ENCODE measurements at places on chromosomes 4 and X.
A peak's percentile ranks its signal among the peaks of the same experiment; 100 is the strongest.

GRCh38 chr4:46196086-46196485 lies 72.2 kb upstream of the GABRG1 start:
- H3K4me1 ChIP-seq, result no peaks in the 10 kb centered on the region
- H3K27me3 ChIP-seq, result no peaks in the 10 kb centered on the region
- no peak for DNase-seq
- no peak overlapping the region for H3K27ac ChIP-seq

GRCh38 chr4:6437826-6438238 lies 34.6 kb downstream of the PPP2R2C start:
- H3K27me3 ChIP-seq, result peaks cover 65% of the 10 kb centered on the region
- DNase-seq, result no peak
- H3K4me1 ChIP-seq, result no peaks in the 10 kb centered on the region
- H3K27ac ChIP-seq, result no peak overlapping the region

GRCh38 chr4:39514888-39515401 lies 12.3 kb downstream of the UGDH start:
- no peaks in the 10 kb centered on the region for H3K27me3 ChIP-seq
- H3K4me3 ChIP-seq, result no peak overlapping the region
- no peaks in the 10 kb centered on the region for H3K4me1 ChIP-seq
- H3K27ac ChIP-seq, result no peak overlapping the region

- no peak overlapping the region for H3K4me3 ChIP-seq
- H3K36me3 ChIP-seq, result no peaks in the 10 kb centered on the region
- no peak for DNase-seq
- H3K27ac ChIP-seq, result no peak overlapping the region
- peaks cover 56% of the 10 kb centered on the region for H3K27me3 ChIP-seq
- no peaks in the 10 kb centered on the region for H3K4me1 ChIP-seq
These were observed 12.0 kb upstream of the NAT8L start for GRCh38 chr4:2047031-2047660.

GRCh38 chr4:1351854-1352566 lies 5.0 kb downstream of the UVSSA start:
- no peak overlapping the region for H3K4me3 ChIP-seq
- no peaks in the 10 kb centered on the region for H3K36me3 ChIP-seq
- no peak overlapping the region for H3K27ac ChIP-seq
- peak; percentile 84 for DNase-seq
- peaks cover 4% of the 10 kb centered on the region for H3K4me1 ChIP-seq

- no peaks in the 10 kb centered on the region for H3K36me3 ChIP-seq
- H3K27ac ChIP-seq, result no peak overlapping the region
- DNase-seq, result no peak
- H3K4me3 ChIP-seq, result no peak overlapping the region
- no peaks in the 10 kb centered on the region for H3K27me3 ChIP-seq
- no peaks in the 10 kb centered on the region for H3K4me1 ChIP-seq
These were observed 403.7 kb downstream of the MID1IP1 start for GRCh38 chrX:39204945-39205344.

DNA sequence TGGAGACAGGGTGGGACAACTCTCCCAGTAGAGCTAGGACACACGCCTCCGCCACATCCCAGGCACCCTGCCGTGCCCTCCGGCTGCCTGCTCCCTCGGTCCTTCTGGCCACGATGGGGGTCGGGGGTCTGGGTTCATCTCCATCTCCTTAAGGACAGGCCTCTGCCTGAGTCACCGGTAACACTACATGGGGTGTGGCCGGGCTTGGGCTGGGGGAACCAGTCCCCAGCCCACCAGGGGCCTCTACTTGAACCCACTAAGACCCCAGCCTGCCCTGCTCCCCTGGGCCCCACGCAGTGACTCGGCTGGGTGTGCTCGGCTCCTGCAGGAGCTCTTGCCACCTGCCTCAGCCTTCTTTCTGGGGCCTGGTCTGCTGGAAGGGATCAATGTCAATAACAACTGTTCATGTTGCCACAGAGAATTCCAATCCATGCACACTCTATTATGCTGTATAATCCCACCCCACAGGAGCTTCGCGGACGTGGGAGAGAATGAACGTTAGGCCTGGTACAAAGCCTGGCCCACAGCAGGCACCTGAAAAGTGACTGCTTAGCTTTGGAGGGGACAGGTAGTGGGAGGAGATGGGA lies 177.7 kb upstream of the PSAPL1 start:
- H3K4me1 ChIP-seq, result no peaks in the 10 kb centered on the region
- peaks cover 58% of the 10 kb centered on the region for H3K27me3 ChIP-seq
- H3K27ac ChIP-seq, result no peak overlapping the region
- no peaks in the 10 kb centered on the region for H3K36me3 ChIP-seq

DNA sequence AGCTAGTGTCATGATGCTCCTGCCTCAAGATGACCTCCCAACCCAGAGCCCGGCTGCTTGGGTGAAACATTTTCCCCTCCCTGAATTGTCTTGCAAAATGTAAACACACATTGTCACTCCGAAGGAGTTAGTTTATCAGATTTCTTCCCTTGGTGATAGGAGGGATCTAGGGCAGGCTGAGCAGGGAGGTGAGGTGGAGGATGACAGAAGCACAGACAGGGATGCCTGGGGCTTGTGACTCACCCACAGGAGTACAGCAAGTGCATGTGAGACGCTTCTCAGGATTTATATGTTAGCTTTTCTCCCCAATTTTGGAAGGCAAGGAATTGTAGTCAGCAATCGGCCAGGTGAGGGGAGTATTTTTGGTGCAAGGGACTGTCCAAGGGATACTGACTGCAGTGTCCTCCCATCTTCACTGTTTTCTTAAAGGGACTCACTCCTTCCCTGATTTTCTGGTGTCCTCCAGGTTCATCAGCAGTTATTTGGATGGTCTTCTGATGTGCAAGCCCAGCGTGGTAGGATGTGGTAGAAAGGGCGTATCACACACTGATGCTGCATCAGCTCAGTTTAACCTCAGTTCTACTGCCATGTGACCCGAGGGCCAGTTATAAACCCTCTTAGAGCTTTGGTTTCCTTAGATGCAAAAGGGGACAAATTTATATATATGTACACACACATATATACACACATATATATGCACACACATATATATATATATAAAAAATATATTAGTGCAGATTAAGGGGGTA lies 46.2 kb upstream of the IGFBP7 start:
- DNase-seq, result no peak
- H3K27ac ChIP-seq, result no peak overlapping the region
- H3K27me3 ChIP-seq, result no peaks in the 10 kb centered on the region
- no peaks in the 10 kb centered on the region for H3K36me3 ChIP-seq
- no peak overlapping the region for H3K4me3 ChIP-seq

- no peak for DNase-seq
- no peaks in the 10 kb centered on the region for H3K27me3 ChIP-seq
- H3K27ac ChIP-seq, result no peak overlapping the region
- no peaks in the 10 kb centered on the region for H3K36me3 ChIP-seq
These were observed 170.7 kb upstream of the SMARCAD1 start for GRCh38 chr4:94036964-94037363.

- no peaks in the 10 kb centered on the region for H3K27me3 ChIP-seq
- no peak overlapping the region for H3K27ac ChIP-seq
- no peaks in the 10 kb centered on the region for H3K36me3 ChIP-seq
- H3K4me3 ChIP-seq, result no peak overlapping the region
- no peak for DNase-seq
These were observed 154.4 kb upstream of the UGT8 start for GRCh38 chr4:114444211-114444610.

DNA sequence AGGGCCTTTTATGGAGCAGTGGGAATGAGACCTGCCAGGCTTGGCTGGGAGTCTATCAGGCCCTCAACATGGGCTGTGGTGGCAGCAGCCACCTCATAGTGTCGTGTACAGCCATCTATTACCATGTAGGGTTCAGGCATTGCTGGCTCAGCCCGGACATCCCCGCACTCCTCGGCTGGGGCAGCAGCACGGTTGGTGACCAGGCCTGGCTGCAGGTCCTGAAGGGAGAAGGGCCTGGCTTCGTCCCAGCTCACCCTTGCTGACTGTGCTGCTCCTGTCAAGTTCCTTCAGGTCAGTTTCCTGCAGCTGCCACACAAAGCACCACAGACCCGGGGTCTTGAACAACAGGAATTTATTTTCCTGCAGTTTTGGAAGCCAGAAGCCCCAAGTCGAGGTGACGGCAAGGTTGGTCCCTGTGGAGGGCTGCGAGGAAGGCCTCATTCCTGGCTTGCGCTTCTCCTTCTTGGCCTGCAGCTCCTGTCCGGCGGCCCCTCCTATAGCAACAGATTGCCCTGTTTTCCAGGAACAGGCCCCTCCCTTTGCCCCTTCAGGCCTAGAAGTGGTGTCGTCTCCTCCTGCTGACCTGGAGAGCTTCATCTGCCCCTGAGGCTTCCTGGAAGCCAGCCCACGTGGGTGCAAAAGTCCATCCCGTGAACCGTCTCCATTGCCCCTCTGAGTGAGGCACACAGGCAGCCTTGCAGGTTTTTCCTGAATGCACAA lies 25.2 kb upstream of the SORCS2 start:
- H3K4me1 ChIP-seq, result no peaks in the 10 kb centered on the region
- peaks cover 94% of the 10 kb centered on the region for H3K27me3 ChIP-seq
- no peak overlapping the region for H3K4me3 ChIP-seq
- no peak for DNase-seq

GRCh38 chr4:170071196-170071595 lies 18.6 kb downstream of the AADAT start:
- no peaks in the 10 kb centered on the region for H3K4me1 ChIP-seq
- H3K27ac ChIP-seq, result no peak overlapping the region
- no peak overlapping the region for H3K4me3 ChIP-seq
- H3K36me3 ChIP-seq, result no peaks in the 10 kb centered on the region
- H3K27me3 ChIP-seq, result no peaks in the 10 kb centered on the region

DNA sequence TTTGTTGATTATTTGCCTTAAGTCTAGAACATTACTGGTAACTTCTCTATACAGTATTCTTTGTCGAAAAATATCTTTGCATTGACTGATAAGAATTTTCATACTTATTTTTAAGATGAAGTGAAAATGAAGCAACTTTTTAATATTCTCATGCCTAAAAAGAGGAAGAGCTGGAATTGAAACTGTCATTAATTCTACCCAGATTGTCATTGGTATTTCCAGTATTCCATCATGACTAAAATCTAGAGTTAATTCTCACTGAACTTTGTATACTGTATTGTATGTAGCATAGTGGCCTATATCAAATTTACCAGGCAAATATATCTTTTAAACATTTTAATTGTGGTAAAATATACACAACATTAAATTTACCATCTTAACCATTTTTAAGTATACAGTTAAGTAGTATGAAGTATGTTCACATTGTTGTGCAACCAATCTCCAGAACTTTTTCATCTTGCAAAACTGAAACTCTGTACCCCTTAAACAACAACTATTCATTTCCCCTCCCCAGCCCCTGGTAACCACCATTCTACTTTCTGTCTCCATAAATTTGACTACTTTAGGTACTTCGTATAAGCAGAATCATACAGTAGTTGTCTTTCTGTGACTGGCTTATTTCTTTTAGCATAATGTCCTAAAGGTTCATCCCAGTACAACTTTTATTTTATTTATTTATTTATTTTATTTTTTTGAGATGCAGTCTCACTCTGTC lies 24.3 kb upstream of the ZNF41 start:
- no peak overlapping the region for H3K27ac ChIP-seq
- DNase-seq, result no peak
- no peaks in the 10 kb centered on the region for H3K36me3 ChIP-seq

GRCh38 chr4:680928-681645 lies 6.7 kb downstream of the MYL5 start:
- DNase-seq, result no peak
- no peak overlapping the region for H3K27ac ChIP-seq
- no peaks in the 10 kb centered on the region for H3K27me3 ChIP-seq
- H3K4me1 ChIP-seq, result no peaks in the 10 kb centered on the region
- H3K36me3 ChIP-seq, result no peaks in the 10 kb centered on the region

GRCh38 chrX:118062817-118063615 lies 53.6 kb downstream of the KLHL13 start:
- no peaks in the 10 kb centered on the region for H3K36me3 ChIP-seq
- H3K27me3 ChIP-seq, result no peaks in the 10 kb centered on the region
- H3K4me1 ChIP-seq, result no peaks in the 10 kb centered on the region
- H3K4me3 ChIP-seq, result no peak overlapping the region
- DNase-seq, result no peak
- H3K27ac ChIP-seq, result no peak overlapping the region

DNA sequence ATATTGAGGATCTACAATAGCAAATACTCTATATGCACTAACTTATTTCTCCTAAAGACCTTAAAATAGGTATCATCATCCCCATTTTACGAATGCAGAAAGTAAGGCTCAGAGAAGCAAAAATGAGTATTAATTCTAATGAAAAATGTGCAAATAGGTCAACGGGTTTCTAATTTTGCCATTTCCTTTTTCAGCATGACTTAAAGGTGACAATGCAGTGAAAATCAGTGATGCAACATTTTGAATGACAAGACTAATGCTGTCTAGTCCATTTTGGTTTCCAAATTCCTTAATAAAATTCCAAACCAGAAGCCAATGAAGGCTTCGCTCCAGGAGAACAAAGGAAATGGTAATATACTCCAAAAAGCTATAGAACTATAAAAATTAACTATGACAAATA lies 37.0 kb upstream of the IBSP start:
- no peak for DNase-seq
- no peaks in the 10 kb centered on the region for H3K4me1 ChIP-seq
- no peak overlapping the region for H3K27ac ChIP-seq
- no peak overlapping the region for H3K4me3 ChIP-seq
- H3K27me3 ChIP-seq, result no peaks in the 10 kb centered on the region

DNA sequence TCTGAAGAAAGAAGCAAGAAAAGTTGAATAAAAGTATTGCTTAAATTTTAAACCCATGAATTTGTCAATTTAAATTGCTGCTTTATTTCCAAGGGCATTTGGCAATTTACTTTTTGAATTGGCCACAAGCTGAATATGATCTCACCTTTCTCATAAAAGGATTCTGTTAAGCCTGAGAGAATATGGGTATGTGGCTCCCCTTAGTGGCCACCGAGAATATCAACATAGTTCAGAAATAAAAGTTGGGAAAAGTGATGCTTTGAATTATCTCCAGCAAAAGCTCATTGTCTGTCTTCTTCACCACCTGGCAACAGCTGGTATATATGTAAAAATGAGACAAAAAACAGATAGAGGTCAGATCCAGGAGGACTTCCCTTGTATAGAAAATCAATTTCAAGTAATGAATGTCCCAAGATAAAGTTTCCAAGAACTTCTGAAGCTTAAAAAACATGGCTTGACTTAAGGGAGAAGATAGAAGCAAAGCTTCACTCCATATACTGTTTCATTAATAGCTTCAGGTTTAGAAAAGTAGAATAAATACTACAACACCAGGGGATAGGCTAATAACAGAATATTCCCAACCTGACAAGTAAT lies 290.7 kb upstream of the FAM241A start:
- H3K27ac ChIP-seq, result no peak overlapping the region
- H3K4me3 ChIP-seq, result no peak overlapping the region
- H3K27me3 ChIP-seq, result no peaks in the 10 kb centered on the region
- no peaks in the 10 kb centered on the region for H3K36me3 ChIP-seq
- no peaks in the 10 kb centered on the region for H3K4me1 ChIP-seq
- peak; percentile 45 for DNase-seq

GRCh38 chr4:26930964-26931363 lies 70.3 kb downstream of the STIM2 start:
- H3K4me3 ChIP-seq, result no peak overlapping the region
- no peak for DNase-seq
- H3K4me1 ChIP-seq, result no peaks in the 10 kb centered on the region
- H3K27me3 ChIP-seq, result no peaks in the 10 kb centered on the region

DNA sequence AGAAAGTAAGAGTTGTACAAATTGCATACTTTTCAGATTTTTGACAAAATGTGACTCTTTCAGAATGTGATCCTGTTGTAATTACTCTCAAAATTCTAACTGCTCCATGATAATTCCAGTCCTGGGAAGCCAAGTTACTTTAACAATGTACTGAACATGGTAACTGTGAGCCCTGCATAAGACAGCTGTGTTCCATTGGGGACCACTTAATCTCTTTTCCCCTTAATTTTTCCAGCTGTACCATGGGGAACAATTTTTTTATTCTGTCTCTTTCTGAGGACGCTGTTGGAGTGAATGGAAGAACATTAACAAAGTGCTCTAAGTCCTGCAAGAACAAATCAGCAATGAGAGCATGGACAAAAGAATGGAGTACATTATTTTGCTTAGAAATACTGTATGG lies 95.8 kb downstream of the UPRT start:
- no peak overlapping the region for H3K27ac ChIP-seq
- H3K27me3 ChIP-seq, result no peaks in the 10 kb centered on the region
- H3K4me3 ChIP-seq, result no peak overlapping the region
